ENCODE measurements at places on chromosomes 2 and 18.
A peak's percentile ranks its signal among the peaks of the same experiment; 100 is the strongest.

DNA sequence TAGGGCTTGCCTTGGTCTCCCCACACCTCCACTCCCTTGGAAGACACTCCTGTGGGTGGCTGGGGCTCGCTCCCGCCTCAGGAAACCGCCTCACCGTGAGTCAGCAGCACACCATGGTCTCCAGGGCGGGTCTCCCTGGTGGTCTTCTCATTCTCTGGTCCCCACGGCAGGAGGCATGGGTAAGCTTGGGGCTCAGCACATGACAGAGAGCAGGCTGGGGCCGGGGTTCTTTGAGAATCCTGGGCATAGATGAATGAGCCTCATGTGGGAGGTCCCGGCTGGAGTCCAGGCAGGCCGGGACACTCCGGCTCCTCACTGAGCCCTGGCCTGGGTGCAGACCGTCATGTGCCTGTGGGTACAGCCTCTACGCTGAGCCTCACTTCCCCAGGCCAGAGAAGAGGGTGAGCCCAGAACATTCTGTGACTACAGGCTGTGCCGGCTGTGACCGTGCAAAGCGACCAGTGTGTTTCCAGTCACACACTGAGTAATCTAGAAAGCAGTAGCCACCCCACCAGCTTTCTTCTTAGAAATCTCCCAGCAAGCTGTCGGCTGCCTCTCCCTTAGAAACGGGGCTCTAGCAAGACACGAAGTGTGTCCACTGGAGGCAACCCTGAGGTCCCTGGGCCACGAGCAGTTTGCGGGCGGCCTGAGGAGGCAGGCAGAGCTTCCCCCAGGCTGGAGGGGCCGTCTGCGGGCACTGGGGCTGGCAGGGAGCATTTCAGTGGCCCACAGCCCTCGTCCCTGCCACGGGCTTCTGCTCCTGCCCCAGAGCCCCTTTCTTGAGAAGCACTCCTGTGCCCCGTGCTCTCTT, 93.1 kb downstream of the RHOB start:
- DNase-seq = no peak

DNA sequence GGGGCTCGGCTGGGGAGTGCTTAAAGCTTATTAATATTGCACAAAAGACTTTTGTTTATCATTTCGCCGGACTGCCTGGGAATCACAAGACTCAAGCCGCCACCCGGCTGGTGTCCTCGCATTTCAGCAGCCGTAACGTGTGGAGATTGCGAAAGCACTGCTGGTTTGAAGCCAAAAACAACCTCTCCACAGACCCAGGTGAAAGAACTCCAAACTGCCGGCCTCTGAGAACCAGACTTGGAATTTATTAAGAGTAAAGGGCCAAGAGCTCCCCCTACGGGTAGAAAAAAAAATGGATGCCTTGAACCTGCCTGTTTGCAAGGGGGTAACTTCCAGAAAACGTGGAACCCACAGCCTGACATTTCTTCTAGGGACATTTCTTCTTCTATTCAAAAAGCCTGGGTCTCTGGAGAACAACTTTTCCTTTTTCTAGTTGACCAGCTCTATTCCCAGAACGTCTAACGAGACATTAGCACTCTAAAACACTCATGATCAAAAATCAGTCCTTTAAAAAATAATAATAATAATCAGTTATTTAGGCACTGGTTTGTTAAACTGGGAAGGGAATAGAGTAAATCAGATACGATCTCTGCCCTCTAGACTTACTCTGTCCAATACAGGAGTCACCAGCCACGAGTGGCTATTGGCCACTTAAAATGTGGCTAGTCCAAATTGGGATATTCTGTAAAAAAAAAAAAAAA, 216.3 kb downstream of the C1D start:
- peak; percentile 81 for DNase-seq

DNA sequence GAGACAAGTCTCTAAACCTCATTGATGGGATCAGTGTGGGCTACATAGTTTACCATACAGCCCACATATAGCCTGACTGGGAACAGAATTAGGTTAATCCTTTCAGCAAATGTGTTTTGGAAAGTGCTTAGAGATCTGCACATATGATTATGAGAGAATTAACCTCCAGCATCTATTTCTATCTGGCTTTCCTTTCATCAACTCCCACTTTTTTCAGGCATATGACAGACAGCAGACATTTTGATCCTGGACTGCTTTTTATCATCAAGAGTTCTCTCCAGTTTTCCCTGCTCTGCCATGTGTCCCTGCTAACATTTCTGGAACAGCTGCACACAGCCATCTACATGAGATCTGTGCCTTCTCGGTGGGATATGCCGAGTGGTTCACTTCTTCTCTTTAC, 139.5 kb upstream of the LRP1B start:
- DNase-seq = no peak

DNA sequence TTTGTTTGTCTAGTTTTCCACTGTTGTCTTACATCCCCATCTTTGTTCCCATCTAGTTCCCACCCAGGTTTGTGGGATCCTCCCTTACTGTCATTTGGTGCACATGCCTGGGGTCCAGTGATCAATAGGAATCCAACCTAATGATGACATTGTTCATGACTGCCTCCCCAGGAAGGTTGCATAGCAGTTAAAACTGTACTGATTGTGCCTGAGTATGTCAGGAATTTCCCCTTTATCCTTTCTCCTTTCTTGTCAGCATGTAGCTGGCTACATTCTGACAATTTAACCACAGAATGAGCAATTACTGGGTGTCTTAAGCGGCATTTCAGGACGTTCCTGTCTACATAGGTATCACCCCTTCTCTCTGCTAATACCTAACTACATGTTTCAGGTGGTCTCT, 653.0 kb downstream of the CNTNAP5 start:
- no peak for DNase-seq

DNA sequence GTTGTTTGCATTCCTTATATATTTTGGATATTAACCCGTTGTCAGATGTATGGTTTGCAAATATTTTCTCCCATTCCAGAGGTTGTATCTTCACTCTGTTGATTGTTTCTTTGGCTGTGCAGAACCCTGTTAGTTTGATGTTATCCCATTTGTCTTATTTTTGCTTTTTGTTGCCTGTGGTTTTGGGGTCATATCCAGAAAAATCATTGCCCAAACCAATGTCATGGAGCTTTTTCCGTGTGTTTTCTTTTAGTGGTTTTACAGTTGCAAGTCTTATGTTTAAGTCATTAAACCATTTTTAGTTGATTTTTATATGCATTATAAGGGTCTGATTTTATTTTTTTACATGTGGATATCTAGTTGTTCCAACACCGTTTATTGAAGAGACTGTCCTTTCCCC, 35.8 kb downstream of the PPIG start:
- no peak for DNase-seq

DNA sequence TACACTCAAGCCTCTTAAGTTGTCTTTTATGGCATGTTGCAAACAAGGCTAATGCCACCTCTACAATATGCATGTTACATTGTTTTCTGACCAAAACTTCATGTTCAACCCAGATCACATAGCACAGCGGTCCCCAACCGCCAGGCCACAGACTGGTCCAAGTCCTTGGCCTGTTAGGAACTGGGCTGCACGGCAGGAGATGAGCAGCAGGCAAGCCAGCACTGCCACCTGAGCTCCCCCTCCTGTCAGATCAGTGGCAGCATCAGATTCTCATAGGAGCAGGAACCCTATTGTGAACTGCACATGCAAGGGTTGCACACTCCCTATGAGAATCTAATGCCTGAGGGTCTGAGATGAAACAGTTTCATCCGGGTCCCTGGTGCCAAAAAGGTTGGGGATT, 324.8 kb upstream of the CHAC2 start:
- no peak for DNase-seq

- no peak for DNase-seq
Observed at GRCh38 chr2:208619993-208620392, 213.4 kb downstream of the PTH2R start.

- no peak for DNase-seq
Observed at GRCh38 chr18:58196881-58197872, 153.2 kb downstream of the NEDD4L start.

- DNase-seq = no peak
Observed at GRCh38 chr2:183390109-183390508, 265.9 kb downstream of the NUP35 start.

DNA sequence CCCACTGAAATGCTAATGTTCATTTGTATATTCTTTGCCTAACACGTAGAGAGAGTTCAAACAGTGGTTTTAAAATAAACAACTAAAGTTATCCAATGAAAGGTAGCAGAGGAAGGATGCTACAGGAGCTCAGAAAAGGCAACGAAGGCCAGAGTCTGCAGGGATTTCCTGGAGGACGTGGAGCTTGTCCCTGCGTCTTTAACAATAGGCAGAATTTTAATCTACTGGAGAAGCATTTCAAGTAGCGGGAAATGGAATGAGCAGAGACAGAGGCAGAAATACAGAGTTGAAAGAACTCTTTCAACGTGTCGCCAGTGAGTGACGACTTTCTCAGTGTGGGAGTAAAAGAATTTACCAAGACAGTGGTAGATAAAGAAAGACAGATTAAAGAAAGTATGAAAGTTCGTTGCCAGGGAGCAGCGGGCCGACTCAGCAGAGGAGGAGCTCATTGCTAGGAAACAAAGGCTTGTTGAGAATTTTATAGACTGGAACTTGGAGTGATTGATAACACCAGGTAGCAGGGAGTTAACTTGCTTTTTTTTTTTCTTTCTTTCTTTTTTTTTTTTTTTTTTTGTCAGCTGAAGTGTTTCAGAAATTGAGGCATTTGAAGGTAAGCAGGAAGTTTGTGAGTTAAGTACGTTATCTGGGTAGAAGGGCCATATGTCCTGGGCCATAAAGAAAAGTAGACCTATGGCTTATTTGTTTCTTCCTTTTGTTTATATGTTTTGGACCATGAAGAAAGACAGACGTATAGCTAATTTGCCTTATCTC, 625 bp upstream of the NBAS start:
- DNase-seq = no peak

GRCh38 chr2:29249666-29250253, 134.5 kb downstream of the CLIP4 start:
- DNase-seq = no peak

GRCh38 chr2:41912776-41913175, 135.0 kb upstream of the PKDCC start:
- no peak for DNase-seq

- no peak for DNase-seq
Observed at GRCh38 chr2:196241175-196241574, 69.8 kb upstream of the STK17B start.

DNA sequence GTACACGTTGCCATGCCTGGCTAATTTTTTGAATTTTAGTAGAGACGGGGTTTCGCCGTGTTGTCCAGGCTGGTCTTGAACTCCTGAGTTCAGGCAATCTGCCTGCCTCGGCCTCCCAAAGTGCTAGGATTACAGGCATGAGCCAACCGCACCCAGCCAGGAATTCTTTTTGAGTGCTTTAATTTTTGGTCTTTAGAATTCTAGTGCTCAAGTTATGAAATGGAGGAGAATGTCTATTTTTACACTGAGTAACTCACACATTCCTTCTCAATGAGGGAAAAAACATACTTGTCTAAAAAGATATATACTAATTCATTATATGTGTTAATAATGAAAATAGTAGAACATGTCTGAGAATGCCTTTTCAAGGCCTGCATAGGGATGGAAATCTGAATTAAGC, 8.5 kb downstream of the ZNF396 start:
- no peak for DNase-seq

DNA sequence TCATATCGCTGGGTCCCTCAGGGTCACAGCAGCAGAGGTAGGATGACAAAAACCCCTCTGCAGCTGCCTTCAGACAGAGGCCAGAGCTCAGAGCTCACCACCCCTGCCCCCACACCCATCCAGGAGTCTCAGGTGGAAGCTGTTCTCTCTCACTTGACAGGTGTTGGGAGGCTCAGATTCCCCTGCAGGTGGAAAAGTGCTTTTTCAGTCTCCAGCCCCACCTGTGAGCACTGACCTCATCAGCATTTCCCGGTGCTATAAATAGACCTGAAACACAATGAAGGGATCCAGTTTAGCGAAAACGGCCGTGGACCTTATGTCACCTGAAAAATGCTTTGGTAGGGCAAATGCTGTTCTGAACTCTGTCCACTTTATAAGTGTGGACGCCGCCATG, 254.9 kb downstream of the NDUFA10 start:
- no peak for DNase-seq

GRCh38 chr2:215138479-215138878, at the start of gene ABCA12:
Gene ABCA12 (minus strand): TSS chr2:215138626. CDS start chr2:215138208, 418 bp downstream.
- DNase-seq = no peak

DNA sequence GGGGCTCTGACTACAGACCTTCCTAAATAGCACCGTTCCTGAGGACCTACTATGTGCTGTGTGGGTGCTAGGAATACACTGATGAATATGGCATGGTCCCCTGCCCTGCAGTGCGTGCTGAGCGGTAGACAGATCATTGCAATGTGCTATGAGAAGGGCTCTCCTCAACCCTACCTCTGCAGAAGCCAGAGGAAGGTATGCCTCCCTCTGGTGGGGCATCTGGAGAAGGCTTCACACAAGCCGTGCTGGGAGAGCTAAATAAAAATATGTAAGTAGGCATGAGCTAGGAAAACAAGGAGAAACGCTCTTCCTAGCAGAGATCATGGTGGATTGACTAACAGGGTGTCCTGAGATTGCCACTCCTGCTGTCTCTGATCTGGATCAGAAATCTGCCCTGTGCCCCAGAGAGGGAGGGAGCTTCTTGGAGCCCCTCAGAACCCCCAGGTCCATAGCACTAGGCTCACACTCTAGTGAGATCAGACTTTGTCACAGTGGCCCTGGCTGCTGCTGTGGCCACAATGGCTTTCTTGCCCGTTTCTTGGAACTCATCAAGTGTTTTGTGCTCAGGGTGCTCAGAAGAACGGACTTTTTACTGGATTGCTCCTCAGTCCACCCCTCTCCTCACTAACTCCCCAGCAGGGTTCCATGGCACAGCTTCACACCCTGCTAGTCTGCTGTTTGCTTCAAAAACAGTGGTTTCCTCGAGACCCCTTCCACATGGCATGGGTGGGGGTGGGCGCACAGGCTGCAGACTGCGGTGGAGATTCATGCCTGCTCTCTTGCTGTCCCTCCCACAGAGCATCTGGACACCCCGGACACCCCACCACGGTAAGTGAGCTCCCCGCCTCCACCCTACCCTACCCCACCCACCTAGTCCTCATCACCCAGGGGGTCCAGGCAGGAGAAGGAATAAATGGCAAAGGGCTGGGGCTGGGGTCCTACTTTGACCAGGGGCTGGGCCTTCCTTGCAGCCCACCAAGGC, 14.2 kb downstream of the SIGLEC15 start:
- DNase-seq = peak; percentile 27
